ENCODE measurements at places on chromosomes 5 and 9. TPM values are rescaled to one million over a fixed set of nuclear protein-coding genes. Genes with fewer than 3 reads are reported as not detected.

Gene HEMGN
- total RNA-seq: not detected

GRCh38 chr5:107951309-107951708, 280.6 kb upstream of the EFNA5 start:
- DNase-seq: no peak

- DNase-seq: no peak
Observed at GRCh38 chr5:175555168-175555785, 76.9 kb downstream of the SFXN1 start.

DNA sequence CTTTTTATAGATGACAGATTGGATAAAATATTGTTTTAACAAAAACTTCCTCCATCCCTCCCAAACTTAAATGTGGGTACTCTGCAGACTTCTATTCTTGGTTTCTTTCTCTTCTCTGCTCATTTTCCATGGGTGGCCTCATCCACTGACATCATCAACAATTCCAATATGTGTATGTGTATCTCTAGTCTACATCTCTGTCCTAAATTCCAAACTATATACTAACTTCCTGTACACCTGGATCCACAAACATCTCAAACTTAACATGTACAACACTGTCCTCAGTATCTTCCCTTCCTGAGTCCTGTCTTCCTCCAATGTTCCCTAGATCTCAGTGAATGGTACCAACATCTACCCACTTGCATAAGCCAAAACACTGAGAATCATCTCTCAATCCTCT, 28.5 kb upstream of the CDK5RAP2 start:
- no peak for DNase-seq

DNA sequence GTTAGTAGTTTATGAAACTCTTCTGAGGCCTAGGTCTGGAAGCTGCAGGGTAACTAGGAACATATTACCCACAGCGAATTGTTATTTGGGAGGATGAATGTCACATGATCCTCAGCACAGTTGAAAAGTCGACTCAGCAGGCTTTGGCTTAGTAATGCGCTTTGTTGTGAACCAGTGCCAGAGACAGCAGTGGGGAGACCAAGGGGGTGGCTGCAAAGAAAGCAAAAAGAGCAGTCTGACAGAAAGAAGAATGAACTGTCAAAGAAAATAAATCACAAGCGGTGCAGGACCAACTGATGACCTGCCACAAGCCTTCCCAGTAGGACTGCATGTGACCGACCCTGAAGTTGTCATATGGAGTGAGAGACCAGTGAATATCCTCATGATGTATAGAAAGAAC, 170.0 kb downstream of the CCDC171 start:
- DNase-seq: no peak

GRCh38 chr5:149938279-149938678, 6.3 kb downstream of the PDE6A start:
- peak; percentile 93 for DNase-seq

Gene BHMT2
- 20.3 TPM for total RNA-seq

- DNase-seq: no peak
Observed at GRCh38 chr5:178998441-178998840, 3.3 kb upstream of the GRM6 start.

DNA sequence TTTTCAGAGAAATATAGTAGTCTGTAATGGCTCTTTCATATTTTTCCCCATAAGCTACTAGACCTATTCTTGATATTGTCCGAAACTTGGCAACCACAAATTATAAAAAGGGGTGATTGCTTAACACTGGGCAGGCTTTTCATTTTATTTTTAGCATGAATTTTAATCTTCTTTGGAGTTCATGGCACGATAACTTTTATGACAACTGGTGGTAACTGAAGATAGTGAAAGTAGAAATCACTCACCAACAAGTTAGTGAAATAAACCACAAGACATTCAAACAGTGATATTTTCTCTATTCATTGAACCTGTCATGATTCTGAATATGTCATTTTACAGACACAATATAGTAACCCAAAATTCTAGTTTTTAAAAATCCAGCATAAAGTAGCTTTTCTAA, 213.9 kb downstream of the PRDM9 start:
- DNase-seq: no peak

- DNase-seq: no peak
Observed at GRCh38 chr9:109414125-109414785, 83.9 kb downstream of the PTPN3 start.

Gene CTNND2
- total RNA-seq: not detected

DNA sequence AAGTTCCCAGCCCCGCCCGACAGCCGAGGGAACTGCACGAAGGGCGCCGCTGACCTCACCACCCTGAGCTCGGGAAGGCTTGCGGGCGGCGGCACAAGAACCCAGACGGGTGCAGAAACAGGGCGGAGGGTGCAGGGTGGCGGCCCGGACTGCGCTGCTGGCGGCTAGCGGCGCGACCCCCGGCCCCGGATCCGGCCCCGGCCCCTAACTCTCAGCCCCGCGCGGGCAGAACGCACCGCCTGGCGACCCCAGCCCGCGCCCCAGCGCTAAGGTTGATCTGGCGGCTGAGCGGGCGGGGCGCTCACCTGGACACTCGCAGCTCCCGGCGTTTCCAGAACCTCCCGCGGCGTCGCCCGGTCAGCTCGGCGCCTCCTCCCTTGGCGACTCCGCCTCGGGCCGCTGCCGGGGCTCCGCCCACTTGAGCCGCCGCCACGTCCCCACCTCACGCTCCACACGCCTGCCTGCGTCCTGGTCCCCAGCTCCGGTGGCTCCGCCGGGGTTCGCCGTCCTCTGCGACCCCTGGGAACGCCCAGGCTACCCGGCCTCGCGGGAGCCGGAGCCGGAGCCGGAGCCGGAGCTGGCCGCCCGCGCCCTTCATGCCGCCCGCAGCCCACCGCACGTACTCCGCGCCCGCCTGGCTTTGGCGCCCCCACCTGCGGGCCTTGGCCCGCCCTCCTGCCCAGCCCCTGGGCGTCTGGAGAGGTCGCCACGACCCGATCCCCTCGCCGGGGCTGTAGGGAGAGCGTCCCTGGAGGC, at the start of gene P4HA2:
Gene P4HA2, minus strand, starts transcription at position 369 of the 756 bp plus-strand sequence. CDS start 9,227 bp downstream, outside the sequence.
- peak; percentile 37 for DNase-seq

DNA sequence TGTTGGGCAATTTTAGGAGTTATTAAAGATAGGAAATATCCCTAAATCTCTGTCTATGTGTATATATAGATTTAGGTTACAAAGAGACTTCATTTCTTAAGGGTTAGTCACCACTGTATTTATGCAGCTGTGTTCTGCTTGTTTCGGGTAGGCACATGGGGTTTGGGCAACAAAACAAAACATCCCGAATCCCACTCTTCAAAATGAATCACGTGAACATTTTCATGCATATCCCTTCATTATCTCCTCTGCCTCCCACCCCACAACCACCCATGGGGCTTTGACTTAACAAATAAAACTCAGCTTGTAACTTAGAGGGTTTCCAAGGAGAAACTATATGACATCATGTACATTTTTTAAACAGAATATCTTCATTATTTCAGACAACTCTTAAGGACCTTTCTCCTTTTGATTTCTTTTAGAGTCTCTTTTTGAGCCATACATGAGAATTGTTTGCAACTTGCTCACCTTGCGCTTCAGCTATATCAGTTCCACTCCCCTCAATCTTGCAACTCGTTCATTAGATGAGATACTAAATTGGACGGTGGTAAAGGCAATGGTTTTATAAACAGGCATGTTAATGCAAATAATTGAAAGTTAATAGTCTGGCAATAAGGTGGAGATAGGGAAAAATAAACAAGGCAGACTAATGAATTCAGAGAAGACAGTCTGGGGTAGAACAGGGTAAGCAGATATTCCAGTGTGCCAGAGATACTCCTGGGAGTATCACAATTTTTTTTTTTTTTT, 136.7 kb downstream of the CD180 start:
- no peak for DNase-seq

- no peak for DNase-seq
Observed at GRCh38 chr5:58136406-58136805, 323.5 kb downstream of the PLK2 start.

Gene PALM2AKAP2
- total RNA-seq: 20.4 TPM

DNA sequence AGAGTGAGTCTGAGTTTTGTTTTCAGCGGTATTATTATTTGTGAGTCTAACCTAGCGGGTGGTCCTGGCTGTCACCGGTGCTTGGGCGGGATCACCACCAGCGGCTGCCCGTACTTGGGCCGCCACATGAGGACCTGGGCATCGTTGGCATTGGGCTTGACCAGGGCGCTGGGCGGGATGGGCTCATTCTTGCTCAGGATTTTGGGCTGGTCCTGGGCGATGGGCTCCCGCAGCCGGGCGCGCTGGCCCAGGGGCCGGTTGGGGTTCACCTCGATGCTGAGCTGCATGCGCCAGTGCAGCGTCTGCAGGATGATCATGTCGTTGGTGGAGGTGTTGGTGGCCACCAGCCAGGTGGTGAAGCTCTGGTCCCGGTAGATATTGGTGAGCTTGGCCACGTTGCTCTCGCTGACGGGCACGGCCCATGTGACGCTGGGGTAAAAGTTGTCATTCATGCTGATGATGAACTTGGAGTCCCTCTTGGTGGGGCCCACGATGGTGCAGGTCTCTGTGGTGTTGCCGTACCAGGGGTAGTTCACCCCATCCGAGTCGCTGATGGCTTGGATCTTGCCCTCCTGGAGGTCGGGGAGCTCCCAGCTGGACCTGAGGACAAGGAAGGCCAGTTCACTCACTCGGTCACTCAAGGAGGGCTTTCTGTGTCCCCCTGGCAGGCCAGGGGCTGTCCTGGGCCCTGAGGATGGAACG, 15.4 kb downstream of the FAM78A start:
- DNase-seq: no peak

GRCh38 chr9:120872791-120873502, 4.0 kb downstream of the PHF19 start:
- DNase-seq: no peak

DNA sequence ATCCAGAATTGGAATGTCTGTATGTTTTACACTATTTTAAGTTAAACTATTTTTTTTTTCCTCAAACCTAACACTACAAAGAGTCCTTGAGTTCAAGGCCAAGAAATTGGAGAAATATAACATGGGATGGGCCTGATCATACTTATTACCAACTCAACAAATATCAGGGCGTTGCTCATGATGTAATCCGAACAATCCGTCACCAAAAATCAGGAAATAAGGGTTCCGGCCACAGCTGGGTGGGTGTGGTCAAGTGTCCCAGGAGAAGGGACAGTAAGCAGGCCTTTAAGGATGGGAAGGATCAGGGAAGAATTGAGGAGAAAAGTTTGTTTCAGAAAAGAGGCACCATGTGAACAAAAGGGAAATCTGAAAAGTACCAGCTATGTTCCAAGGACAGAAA, 29.8 kb downstream of the MED27 start:
- no peak for DNase-seq

Gene DTWD2
- total RNA-seq: 9.9 TPM

Gene WNT8A
- not detected for total RNA-seq

GRCh38 chr9:74412236-74412979, 84.7 kb upstream of the RORB start:
- DNase-seq: no peak

Gene PCDHGA3
- total RNA-seq: 1.0 TPM

- no peak for DNase-seq
Observed at GRCh38 chr5:35143841-35144240, 86.4 kb downstream of the PRLR start.

GRCh38 chr5:59725392-59725767, 168.1 kb downstream of the PDE4D start:
- DNase-seq: peak; percentile 73

DNA sequence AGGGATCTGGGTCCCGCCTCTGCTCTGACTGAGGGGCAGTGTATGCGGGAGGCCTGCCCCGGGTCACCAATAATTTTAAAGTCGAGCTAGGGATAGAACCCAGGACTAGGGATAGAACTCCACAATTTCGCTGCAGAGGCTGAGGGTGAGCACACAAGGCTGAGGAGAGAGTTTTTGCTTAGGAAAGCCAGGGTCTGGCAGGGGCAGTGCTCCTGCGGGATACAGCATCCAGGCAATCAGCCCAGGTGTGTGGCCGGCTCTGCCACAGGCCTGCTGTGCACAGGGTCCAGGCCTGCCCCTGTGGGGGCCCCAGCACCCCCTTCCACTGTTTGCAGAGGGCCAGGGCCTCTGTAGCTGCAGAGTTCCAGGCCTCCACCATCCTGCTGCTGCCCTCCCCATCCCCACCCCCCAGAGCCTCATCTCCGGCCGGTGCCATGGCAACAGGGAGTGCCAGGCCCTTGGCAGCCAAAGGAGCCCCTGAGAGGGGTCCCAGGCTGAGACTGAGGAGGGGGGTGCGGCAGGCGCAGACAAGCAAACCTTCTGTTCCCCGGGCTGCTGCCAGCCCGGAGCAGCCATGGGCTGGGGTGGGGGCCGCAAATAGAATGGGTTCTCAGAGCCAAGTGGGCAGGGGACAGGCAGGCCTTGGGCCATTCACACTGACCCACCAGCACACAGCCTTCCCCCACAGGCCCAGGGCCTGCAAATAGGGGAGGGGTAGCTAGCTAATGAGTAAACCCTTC, 8.6 kb downstream of the PDGFRB start:
- no peak for DNase-seq

GRCh38 chr9:116632990-116633838, 53.9 kb upstream of the TRIM32 start:
- DNase-seq: no peak

- DNase-seq: peak; percentile 15
Observed at GRCh38 chr9:123478967-123479602, 123.1 kb downstream of the CRB2 start.

Gene NFIB
- 13.7 TPM for total RNA-seq

GRCh38 chr9:112867275-112867991, 23.2 kb downstream of the SLC46A2 start:
- peak; percentile 88 for DNase-seq

Gene KCNV2
- total RNA-seq: not detected

Gene SUSD1
- total RNA-seq: 51.1 TPM

Gene PRUNE2
- 38.8 TPM for total RNA-seq

GRCh38 chr9:72932619-72933018, 20.2 kb downstream of the ALDH1A1 start:
- DNase-seq: no peak

Gene PCDHA11
- total RNA-seq: 5.4 TPM

- DNase-seq: no peak
Observed at GRCh38 chr5:44242791-44243190, 146.4 kb downstream of the FGF10 start.

DNA sequence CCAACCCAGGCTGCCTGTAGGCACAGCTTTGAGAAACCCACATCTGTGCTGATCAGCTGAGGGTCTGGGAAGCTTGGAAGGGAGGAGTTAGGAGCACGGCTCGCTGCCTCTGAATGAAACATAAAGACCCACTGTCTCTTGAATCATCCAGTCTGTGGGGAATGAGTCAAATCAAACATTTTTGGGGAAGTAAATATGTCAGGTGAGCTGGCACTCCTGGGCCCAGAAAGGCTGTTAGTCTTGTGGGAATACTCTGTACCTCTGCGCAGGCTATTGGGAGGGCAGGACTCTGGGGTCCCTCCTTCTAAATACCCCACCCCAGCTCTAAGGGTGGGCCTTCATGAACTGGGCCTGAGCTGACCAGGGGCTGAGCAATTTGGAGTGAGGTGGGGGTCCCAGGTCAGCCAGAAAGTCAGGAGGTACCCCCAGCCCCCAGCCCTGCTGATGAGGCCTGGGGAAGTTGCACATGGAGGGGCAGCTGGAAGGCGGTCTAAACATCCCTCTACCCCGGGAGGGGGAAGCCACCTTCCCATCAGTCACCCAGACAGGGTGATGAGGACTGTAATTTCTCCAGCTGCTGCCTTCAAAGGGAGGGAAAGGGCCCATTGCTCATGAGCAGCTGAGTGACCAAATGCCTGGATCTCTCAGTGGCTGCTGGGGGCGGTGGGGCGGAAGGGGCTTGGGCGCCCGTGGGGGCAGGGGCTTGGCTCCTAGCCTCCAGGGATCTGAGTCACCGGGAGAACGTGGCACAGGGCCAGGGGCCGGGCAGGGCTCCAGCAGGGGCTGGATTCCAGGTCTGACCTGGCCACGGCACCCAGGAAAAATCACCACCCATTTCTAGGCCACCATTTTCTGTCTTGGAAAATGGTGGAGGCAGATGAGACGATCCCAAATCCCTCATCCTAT, 10.8 kb downstream of the FIBCD1 start:
- DNase-seq: peak; percentile 87

- DNase-seq: peak; percentile 79
Observed at GRCh38 chr5:61919920-61920319, 386.1 kb upstream of the KIF2A start.

Gene KIF3A
- 21.5 TPM for total RNA-seq
